Hepatocyte (in vitro differentiated cells): ENCODE measurements at places on chromosomes 1 and 21.

- no peak for DNase-seq
Measured at GRCh38 chr1:203180611-203181330, 5.1 kb upstream of the MYBPH start.

GRCh38 chr1:29812408-29813135, 576.2 kb downstream of the PTPRU start:
- no peak for DNase-seq

DNA sequence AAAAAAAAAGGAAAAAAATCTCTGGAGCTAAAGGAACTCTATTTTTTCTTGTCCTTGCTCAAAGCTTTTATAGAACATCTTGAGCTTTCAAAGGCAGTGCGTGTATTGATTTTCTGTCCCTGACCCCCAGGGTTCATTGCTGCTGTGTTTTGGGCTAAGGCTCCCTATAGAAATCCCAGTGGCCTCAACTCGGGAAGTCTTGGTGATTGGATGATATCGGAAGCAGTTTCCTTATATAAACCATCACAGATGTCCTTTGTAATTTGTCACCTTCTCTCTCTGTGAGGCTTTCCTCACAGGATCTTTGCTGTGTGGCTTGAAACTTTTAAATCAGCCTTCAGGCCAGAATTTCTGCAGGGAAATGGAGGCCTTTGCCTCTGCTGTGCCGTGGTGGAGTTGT, 397.7 kb downstream of the RPS6KC1 start:
- no peak for DNase-seq

- DNase-seq: peak; percentile 71
Measured at GRCh38 chr1:222754366-222755139, 17.6 kb downstream of the FAM177B start.

GRCh38 chr1:187977298-187977697, 1148.5 kb downstream of the PLA2G4A start:
- DNase-seq: no peak

DNA sequence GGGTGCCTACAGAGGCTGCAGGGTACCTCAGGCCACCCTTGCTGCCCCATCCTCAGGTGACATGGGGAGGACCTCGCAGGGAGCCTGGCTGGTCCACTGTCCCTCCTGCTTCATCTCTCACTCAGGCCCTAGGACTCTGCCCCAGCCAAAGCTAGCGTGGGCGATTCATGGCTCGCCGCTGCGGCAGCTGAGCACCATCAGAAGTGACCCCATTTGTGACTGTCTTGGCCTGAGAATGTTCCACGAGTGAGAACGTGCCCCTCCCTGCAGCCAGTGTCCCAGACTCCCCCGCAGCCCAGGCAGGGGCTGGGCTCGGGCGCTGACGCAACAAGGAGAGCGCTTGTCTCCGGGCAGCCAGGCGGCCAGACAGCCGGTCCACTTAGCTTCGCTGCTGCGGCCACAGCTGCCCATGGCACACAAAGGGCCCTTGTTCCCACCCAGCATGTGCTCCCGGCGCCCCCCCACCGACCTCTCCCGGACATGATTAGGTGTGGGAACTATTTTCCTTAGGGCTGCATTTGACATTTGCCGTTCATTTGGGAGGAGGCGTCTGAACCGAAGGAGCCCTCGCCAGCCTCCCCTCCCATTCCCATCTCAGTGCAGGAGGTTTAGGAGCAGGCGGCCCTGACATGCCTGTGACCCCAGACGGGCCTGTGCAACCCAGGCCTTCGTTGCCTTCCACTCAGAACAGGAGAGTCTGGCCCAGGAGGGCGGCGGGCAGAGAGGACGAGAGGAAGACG, 19.3 kb upstream of the POFUT2 start:
- no peak for DNase-seq

DNA sequence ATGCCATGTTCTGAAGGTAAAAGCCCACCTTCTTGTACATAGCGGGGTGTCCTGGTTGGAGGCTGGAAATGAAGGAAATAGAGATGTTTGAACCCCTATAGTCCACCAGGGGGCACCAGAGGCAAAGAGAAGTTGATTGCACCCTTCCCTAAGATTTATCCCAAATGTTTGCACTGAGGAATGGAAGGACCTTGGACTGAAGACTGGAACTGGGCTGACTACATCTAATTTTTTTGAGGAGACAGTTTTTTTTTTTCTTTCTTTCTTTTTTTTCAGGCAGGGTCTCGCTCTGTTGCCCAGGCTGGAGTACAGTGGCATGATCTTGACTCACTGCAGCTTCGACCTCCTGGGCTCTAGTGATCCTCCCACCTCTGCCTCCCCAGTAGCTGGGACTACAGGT, 55.3 kb upstream of the EIF4G3 start:
- peak; percentile 77 for DNase-seq

DNA sequence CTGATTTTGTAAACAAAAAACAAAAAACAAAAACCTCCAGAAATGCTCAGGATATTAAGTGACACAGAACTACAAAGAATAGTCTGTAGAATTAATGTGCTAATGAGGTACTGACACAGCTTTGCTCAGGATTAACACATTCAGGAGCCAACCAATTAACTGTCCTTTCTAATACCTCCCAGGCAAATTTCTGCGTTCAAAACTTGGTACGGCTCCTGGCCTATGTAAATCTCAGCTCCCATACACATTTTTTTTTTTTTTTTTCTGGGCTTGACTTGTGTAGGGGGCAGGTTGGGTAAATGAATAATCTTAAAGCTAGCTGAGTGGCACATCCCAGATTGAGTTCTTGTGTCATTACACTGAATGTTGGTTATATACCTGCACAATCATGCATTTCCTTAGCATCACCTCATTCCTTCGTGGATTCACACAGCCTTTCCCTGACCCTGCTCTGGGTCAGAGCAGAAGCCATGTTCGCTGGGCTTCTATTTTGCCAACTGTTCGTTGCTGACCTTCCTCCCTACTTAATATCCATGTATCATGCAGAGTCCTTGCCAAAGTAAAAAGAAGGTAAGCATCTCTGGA, 12.6 kb upstream of the IER5 start:
- DNase-seq: no peak

- no peak for DNase-seq
Measured at GRCh38 chr1:10626131-10626731, 151.5 kb downstream of the PEX14 start.

- no peak for DNase-seq
Measured at GRCh38 chr21:31599013-31599412, 60.5 kb upstream of the SOD1 start.

DNA sequence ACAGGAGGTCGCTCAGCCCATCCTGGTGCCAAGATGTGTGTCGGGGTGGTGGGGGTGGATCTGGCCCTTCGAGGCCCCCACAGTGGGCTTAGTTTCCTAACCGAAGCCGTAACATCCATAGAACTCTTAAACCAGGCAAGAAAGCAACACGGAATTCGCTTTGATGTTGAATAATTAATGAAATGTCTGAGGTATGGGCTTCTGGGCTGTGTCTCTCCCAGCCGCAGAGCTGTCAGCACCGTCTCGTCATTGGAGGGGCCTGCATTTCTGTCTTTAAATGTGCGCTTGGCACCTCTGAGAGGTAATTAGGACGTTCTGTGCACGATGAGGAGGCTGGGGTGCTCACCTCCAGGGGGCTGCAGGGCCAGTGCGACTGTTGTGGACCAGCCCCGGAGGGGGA, 13.3 kb upstream of the PLCH2 start:
- no peak for DNase-seq

DNA sequence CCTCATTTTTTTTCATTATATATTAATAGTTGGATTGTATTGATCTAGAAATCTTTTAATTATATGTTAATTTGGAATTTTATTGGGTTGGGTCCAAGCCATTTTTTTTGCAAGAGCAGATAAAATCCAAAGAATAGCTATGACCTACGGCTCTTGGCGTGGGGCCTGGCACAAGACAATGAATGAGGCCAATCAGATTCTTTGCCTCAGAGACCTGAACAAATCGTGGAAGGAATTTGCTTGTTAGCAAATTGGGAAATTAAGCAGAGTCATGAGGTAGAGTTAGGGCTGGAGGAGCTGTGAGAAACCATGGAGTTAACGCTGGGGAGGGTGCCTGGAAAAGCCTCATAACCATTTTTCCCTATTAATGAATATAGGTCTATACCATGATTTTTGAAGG, 40.1 kb downstream of the CAMSAP2 start:
- no peak for DNase-seq

DNA sequence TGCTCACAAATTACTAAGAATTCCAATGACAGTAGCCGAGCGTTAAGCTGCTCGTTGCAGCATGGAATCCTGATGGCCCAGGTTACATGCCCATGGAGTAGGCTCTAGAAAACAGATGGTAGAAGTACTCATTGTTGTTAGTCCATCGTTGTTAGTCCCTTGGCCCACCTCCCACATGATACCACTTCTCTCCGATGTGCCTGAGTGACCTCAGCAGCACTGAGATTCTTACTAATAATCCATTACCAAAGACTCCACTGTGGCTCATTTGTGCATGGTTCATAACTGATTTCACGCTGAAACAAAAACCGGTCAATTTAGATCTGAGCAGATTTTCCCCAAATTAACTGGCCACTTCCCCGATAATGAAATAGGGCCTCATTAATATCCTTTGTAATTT, 772.3 kb upstream of the CXADR start:
- no peak for DNase-seq

GRCh38 chr1:42807056-42807668, 9.8 kb upstream of the ERMAP start:
- DNase-seq: no peak

GRCh38 chr1:42983693-42984092, 25.0 kb upstream of the SLC2A1 start:
- DNase-seq: no peak

DNA sequence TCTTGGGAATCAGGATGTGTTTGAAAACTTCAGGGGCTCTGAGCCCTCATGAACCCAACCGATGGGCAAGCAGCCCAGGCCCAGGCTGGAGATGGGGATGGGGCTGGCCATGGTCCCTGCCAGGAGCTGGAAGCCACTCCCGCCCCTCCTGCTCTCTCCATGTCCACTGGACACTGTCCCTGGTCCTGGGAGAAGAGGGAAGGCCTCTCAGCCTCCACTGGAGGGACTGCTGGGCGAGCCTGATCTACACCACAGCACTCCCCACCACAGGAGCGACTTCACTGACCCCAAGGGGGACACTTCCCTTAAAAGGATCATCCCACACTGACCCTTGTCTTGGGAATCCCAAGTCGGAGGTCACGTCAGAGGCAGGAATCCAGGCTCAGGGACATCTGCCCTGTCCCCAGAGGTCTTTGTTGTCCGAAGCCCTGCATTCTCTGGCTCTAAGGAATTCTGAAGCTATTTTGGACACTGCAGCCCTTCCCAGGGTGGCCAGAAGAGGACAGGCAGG, 16.9 kb upstream of the COL18A1 start:
- DNase-seq: no peak

DNA sequence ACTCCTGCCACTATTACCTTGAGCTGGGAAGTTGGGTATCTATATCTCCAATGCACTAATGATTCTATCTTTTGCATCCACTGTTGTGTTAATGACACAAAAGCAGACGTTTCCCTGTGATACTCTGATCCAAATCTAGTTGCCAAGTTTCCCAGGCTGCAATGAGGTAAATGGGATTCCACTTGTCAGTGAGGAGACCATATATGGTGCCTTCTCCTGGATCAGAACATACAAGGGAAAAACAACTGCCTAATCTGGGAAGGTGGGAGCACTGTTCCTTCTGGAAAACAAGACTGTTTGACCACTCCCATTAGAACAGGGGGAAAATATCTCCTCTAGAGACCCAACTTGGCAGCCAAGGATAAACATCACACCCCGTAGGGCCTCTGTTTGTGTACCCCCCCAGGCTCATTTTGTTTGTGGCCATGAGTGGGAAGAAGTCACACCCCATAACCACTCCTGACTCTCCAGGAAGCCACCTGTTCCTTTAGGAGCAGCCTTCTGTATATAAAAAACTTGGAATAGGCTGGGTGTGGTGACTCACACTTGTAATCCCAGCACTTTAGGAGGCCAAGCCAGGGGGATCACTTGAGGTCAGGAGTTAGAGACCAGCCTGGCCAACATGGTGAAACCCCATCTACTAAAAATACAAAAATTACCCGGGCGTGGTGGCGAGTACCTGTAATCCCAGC, 28.5 kb upstream of the SLC6A9 start:
- DNase-seq: no peak

DNA sequence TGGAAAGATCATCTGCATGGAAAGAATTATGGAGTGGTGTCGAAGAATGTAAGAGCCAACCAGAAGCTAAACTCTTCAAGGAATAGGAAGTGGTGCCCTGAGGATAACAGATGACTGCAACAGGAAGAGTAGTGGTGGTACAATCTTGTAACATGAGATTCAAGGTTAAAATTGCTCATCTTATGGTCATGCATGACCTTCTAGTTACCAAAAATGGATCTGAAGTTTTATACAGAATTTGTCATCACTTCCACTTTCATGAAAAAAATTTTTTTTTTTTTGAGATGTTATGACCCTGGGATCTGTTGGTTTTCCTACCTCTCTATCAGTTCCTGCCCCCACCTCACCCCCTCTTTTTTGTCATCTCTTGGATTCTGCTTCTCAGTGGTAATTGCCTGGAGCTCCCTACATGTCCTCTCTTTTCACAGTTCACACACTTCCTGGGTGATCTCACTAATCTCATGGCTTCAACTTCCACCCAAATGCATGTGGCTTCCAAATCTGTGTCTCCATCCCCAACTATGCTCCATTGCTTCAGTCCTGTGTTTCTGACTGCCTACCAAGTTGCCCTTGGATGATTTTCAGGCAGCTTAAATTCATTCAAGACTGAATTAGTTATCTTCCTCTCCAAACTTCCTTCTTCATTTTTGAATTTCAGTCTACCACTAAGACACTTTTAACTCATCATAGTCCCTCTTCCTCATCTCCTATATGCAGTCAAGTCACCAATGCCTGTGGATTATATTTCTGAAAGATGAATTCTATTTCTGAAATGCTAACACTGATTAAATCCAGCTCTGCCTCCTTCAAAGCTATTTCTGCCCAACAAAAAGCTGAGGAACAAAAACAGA, 48.4 kb downstream of the SLAMF6 start:
- no peak for DNase-seq

DNA sequence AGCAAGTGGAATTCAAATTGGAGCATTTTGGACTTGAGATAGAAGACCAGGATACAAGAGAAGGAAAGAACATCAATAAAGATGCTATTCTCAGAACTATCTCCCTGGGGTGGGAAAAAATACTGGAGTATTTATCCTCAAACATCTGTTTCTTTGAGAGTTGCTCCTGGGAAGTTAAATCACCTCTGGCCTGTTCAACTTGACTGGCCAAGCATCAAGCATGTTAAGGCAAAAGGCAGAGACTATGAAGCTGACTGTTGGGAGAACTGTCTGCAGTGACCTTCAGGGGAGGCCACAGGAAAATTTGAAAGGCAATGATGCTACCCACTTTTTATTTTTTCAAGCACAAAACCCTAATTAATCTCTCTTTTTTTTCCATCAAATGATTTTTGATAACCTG, 239.0 kb downstream of the NTNG1 start:
- no peak for DNase-seq

GRCh38 chr1:43841321-43842174, 92.1 kb upstream of the ARTN start:
- DNase-seq: no peak

- no peak for DNase-seq
Measured at GRCh38 chr1:46133781-46134350, 1.4 kb upstream of the PIK3R3 start.

DNA sequence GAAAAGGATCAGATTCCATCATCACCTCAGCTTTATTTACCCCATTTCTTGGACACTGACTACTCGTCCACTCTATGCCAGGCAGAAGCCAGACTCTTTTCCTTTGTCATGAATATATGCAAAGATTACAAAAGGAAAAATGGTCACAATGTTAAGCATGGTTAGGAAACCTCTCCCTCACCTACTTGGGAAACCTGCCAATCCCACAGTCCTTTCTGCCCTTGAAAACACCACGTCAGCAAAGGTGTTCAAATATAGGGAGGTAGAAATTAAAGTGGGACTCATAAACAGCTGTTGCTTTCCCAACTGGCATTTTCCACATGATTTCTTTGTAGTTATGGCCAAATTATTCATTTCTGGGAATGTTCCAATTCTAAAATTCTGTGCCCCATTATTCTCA, 16.2 kb upstream of the ATP13A2 start:
- DNase-seq: no peak
